Activated naive CD4-positive, alpha-beta T cell (primary cell): ENCODE measurements at places on chromosomes 7 and 10.

DNA sequence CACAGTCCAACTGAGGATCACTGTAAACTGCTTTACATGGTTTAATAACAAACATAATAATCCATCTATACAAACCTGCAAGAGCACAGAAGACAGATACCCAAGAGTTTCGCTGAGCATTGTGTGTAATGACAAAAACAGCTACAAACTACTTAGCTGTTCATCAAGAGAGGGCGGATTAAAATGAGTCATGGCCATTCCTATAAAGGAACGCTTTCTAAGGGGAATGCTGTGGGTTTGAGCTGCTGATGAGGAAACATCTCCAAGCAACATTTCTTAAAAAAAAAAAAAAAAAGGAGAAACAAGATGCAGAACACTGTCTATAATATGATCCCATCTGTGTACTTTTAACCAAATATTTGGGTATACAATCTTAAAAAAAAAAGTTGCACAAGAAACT is 33.8 kb downstream of the VOPP1 start:
- no peak for DNase-seq

- DNase-seq: no peak
Measured at GRCh38 chr7:129530795-129531391, 28.6 kb downstream of the SMKR1 start.

DNA sequence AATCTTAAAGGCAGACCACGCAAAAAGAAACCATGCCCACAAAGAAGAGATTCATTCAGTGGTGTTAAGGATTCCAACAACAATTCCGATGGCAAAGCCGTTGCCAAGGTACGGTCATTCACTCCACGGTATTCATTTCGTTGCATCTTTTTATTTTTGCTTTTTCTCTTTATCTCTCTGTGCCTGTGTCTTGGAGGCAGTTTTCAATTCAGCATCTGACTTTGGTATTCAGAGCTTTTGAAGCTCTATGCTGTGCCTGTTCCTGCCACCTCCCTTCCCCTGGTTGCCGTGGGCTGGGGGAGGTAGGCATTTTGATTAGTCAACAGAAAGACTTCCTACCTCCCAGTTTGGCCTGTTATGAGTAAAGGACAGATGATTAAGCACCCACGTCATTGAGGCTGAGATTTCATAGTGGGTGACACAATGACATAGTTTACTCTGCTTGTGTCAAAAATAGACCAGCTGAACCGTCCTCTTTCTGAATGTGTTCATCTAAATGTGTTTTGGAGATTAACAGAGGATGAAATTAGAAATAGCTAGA is 149.5 kb downstream of the ARID5B start:
- peak; percentile 54 for DNase-seq

GRCh38 chr7:30348083-30348560 is 63.7 kb downstream of the ZNRF2 start:
- DNase-seq: peak; percentile 1

- no peak for DNase-seq
Measured at GRCh38 chr7:68868978-68869377, 729.3 kb upstream of the AUTS2 start.

DNA sequence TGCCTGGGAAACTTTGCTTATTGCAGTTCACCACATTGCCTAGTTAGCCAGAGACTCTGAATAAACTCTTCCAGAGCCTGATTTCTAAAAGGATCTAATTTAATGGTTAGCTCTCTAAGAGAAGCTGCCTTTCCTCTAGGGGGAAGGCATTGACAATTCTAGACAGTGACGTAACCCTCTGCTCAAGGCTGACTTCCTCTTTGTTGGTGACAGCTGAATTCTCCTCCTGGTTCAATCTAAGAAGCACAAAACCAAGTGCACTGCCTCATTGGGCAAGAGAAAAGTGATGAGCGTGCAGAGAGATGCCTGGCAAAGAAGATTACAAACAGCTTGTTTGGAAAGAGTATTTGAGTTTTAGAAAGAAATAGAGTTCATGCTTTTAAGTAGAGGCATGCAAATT is 102.7 kb downstream of the MACC1 start:
- no peak for DNase-seq

- no peak for DNase-seq
Measured at GRCh38 chr10:89857431-89858042, 156.1 kb downstream of the KIF20B start.

DNA sequence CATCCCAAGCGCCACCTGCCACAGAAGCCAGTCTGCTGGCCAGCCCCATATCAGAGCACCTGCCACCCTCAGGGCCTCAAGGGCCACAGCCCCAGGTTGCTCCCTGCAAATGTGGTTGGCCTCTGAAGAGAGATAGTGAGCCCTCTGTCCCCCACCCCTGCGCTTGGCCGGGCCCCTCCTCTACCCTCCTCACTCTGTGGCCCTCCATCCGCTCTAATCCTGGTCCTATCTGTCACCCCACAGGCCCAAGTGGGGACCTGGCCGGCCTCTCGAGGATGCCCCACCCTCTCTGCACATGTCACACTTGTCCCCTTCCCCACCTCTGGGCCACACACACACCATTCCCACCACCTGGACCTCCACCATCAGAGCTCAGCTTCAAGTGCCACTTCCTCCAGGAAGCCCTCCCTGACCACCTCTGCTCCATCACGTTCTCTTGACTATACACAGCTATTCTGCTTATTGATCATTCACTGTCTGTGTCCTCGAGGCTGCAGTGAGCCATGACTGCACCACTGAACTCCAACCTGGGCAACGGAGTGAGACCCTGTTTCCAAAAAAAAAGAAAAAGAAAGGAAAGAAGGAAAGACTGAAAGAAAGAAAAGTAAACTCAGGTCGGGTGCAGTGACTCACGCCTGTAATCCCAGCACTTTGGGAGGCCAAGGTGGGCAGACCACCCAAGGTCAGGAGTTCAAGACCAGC is 42.4 kb downstream of the TNRC18 start:
- DNase-seq: no peak

DNA sequence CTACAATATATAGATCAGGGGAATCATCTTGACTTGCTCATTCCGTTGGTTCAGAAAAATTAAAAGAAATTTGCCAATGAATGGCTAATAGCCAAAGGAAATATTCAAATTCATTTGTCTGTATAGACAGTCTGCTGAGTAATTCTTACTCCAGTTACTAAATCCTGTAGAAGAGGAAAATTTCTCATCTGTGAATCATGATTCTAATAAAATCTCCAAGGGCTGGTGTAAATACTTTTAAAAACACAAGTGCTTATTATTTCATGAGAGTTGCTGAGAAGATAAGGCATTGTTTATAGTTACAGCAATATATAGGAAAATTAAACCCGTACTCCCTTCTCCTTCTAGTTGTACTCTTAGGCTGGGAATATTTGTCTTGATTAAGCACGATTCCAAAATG is 53.0 kb downstream of the WNT2 start:
- DNase-seq: no peak

- no peak for DNase-seq
Measured at GRCh38 chr7:22709857-22710256, 17.1 kb upstream of the IL6 start.

GRCh38 chr10:103545771-103546281 is 52.3 kb downstream of the NEURL1 start:
- no peak for DNase-seq

DNA sequence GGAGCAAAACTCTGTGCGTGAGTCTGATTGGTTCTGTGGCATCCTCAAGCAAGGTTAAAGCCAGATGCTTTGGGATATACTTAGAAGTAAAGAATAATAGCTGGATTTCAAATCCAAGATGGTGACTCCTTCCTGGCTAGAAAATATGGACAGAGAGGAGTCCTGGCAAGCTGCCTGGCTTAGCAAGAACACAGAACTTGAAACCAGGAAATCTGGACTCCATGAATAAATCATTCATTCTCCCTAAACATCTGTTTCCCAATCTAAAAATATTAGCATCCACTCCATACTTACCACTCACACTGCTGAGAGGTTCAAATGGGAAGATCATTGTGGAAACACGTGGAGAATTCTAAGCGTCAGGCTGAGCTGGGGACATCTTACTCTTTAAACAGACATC is 1074.1 kb upstream of the AUTS2 start:
- no peak for DNase-seq

GRCh38 chr10:56258991-56259390 is 102.1 kb downstream of the ZWINT start:
- no peak for DNase-seq

DNA sequence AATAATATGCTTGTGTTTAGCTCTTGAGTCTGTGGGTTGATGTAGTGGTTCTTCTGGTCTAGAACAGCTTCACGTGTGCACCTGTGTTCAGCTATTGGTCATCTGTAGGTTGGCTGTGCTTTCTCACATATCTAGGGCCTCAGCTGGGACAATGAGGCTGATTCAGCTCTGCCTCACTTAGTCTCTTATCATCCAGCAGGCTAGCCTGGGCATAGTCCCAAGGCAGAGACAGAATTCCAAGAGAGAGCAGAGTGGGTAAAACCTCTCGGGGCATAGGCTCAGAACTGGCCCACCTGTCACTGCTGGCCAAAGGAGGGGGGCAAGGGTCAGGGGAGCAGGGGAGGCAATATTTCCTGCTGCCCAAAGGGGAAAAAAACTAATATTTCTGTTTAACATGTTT is 32.0 kb upstream of the MXI1 start:
- DNase-seq: no peak

DNA sequence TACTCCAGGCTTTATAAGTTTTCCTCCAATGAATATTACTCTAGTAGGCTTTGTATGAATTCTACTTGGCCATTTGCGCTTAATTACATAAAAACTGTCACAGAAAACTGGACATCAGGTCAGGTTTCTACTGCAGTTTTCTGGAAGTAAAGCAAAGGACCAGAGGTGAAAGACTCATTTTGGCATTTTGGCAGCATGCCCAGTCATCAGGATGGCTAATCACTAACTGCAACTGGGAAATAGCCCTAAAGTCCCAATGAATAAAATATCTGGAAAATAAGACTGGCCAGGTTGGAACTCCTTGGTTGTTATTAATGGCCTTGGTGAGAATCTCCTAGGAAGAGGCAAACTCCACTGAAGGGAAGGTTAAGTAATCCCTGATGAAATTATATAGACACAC is 75.5 kb downstream of the COPG2 start:
- DNase-seq: no peak

DNA sequence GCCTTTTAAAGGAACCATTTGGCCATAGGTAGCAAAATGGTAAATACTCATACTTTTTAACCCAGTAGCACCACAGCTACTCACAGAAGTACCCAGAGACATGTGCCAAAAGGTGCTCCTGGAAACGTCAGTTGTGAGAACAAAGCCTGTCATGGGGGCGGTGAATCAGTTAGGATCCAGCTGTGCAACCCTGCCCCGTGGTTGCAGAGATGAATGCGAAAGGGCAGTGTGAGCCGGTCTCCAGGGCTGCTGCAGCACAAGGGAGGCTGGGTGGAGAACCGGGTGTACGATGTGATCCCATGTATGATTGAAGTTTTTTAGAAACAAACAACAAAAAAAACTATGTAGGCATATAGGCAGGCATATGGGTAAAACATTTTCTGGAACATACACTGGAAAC is 1.3 kb upstream of the LRRC18 start:
- no peak for DNase-seq

DNA sequence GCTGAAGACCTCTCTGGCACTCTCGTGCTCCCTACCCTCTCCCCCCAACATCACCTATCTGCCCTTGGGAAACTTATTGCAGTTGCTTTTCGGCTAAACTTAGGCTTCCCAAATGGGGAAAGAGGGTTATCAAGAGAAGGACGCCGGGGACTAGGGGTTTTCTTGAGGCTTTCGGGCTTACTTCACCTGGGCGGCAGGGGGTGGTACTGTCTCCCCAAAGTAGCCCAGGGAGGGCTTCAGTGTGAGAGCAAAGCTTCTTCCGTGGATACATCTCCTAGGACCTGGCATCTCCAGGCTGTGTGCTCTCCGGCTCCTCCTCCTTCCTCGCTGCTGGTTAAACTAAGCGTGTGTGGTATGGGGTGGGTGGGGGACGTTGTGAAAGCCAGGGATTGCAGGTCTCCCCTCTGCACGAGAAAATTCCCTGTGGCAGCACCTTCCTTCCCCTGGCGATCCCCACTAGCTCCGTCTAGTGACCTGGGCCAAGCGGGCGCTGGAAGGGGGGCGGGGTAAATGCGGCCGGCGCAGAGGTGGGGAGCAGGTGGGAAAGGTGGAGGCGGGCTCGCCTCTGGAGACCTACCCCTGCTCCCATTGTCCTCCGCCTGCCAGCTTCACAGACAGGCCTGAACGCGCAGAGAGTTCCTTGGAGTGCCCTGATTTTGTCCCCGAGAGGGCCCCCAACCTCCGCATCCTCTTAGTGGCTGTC is 1.1 kb downstream of the PLXDC2 start:
- no peak for DNase-seq

GRCh38 chr7:28490831-28491230 is 78.5 kb downstream of the CREB5 start:
- no peak for DNase-seq

GRCh38 chr10:99234041-99234790 is 1.4 kb downstream of the HPSE2 start:
- no peak for DNase-seq

GRCh38 chr7:77933394-77933793 is 134.8 kb downstream of the PHTF2 start:
- no peak for DNase-seq

GRCh38 chr10:77581738-77582137 is 55.9 kb downstream of the KCNMA1 start:
- DNase-seq: no peak

- DNase-seq: no peak
Measured at GRCh38 chr7:80942261-80943041, 23.6 kb upstream of the SEMA3C start.
